NCI-H1436 treated with DMSO at 0.1 percent for 48 hours (cell line): ENCODE measurements at places on chromosomes 2 and 18.

DNA sequence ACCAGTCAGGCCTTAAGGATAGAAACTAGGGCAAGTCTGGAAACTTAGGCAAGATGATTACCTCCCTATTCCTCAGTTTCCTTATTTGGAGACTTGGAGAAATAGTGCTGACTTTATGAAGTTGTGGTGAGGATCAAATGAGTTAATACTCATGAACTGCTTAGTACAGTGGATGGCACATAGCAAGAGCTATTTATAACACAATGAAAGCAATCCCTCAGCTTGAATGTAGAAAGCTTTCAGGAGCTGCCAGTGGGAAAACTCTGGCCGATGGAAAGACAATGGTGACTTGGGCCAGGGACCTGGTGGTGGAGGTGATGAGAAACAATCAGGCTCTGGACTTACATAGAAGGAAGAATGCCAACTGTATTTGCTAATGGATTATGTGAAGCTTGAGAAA, 269.4 kb upstream of the THUMPD2 start:
- no peak for DNase-seq

GRCh38 chr2:184679219-184680018, 81.1 kb downstream of the ZNF804A start:
- no peak for DNase-seq

GRCh38 chr2:204176306-204176705, 239.7 kb downstream of the ICOS start:
- no peak for DNase-seq

GRCh38 chr2:61450144-61450543, 20.7 kb downstream of the USP34 start:
- DNase-seq = no peak

DNA sequence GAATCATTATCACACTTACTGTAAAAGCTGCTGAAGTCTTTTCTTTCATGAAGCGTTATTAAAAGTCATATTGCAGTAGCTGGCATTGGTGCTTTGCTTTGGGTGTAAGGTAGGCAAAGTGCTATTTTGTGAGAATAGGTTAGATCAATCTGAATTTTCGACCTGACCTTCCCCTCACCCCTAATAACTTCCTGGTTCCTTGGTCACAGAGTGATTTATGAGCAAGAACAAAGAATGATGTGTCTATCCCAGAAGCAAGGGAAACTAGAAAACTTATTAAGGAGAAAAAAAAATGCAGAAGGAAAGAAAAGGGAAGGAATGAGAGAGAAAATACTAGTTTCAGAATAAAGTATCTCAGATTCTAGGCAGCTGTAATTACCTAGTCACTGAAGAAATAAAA, 163.1 kb upstream of the MEIS1 start:
- DNase-seq = no peak

GRCh38 chr2:231617059-231617926, 24.6 kb downstream of the TEX44 start:
- no peak for DNase-seq
